ENCODE measurements at places on chromosomes 5 and 9. TPM values are rescaled to one million over a fixed set of nuclear protein-coding genes. Genes with fewer than 3 reads are reported as not detected.

Gene ANKRD31
- total RNA-seq: 0.11 TPM

Gene CBY3
- total RNA-seq: not detected

Gene HSD17B3
- total RNA-seq: 0.86 TPM

Gene MYO10
- total RNA-seq: 3.8 TPM

Gene FBP2
- not detected for total RNA-seq

Gene SPOCK1
- total RNA-seq: 21.7 TPM

Gene OMD
- total RNA-seq: 10.2 TPM

Gene TMEM161B
- total RNA-seq: 11.9 TPM

Gene KIF4B
- not detected for total RNA-seq

Gene DND1
- total RNA-seq: 0.52 TPM

DNA sequence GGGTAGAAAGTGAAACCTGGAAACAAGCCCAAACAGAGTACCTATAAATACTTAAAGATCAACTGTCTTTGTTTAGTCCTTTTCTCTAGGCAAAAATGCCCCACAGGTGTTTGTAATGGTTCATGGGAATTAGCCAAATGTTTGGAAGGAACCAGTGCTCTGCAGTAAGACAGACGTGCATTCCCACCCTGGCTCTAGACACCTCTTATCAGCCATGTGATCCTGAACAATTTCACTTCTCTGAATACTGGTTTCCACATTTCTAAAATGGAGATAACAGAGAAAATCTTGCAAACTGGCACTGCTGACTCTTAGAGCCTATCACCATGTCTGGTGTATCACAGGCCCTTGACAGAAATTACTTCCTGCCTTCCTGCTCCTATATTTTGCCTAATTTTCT, 30.0 kb downstream of the GLIS3 start:
- no peak for DNase-seq

GRCh38 chr9:112570671-112571167, 84.1 kb downstream of the KIAA1958 start:
- no peak for DNase-seq

DNA sequence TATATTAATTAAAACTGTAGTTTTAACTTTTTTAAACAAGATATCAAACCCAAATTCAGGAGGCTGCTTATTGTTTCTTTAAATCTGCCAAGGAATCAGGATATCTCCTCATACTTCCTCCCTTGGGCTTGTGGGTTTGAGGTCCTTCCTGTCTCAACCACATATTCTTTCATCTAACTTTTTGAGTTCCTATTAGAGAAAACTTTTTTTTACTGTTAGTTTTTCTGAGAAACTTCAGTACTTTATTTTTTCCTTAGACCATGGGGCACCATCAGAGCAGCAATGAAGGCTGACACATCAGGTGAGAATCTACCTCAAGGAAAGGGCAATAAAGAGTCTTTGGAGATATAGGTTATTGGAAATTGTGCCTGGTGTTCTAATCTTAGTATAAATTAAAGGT, 56.7 kb downstream of the TSSK1B start:
- DNase-seq: no peak

- no peak for DNase-seq
These were observed 124.2 kb upstream of the TRPM3 start for GRCh38 chr9:71245651-71246050.

- no peak for DNase-seq
These were observed 500.0 kb downstream of the SPATA31D1 start for GRCh38 chr9:82488313-82489200.

DNA sequence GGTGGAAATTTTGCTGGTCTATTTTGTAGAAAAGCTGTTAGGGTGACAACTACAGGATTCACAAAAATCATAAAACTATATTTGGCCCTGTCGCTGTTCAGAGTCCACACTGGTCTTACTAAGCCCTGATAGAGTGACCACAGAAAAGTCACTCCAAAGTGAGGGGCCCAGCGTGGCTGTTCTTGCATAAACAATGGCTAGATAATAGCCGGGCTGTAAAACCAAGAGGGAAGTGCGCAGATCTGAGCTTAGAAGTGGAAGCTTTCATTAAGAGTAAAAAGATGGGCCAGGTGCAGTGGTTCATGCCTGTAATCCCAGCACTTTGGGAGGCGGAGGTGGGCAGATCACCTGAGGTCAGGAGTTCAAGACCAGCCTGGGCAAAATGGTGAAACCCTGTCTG, 15.5 kb upstream of the CTSL start:
- no peak for DNase-seq

- DNase-seq: no peak
These were observed 63.2 kb upstream of the CTXN3 start for GRCh38 chr5:127585661-127586060.

DNA sequence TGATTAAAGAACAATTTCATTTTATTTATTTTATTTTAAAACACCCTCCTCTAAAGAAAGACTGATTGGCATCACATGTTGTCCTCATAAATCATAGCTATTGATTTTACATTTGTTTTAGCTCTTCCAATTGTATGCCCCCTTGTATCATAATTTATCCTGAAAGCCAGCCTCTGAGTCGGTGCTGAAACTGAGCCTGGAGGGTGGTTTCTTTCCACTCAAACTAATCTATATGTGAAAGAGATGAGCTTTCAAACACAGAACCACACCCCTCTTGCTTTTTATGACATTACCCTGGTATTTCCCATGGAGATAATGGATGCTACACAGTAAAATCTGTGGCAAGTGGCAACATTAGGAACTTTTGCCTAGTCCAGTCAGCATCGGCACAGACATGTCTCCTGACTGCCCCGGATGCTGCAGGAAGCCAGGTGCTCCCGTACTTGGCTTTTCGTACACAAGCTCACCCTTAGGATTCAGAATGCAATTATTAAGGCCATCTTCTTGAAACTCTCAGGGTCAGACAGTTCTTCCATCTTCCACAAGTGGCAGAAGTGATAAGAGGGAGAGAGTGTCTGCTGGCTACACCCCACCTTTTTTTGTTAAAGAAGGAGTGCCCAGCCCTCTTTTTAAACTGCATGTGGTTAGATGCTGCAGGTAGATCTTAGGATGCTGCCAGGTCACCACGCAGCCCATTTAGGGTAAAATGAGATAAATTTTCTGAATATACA, 91.1 kb downstream of the SNCAIP start:
- DNase-seq: no peak

GRCh38 chr5:170590566-170590965, 86.7 kb downstream of the KCNIP1 start:
- DNase-seq: no peak

GRCh38 chr5:159386028-159386711, 55.9 kb upstream of the IL12B start:
- DNase-seq: no peak

DNA sequence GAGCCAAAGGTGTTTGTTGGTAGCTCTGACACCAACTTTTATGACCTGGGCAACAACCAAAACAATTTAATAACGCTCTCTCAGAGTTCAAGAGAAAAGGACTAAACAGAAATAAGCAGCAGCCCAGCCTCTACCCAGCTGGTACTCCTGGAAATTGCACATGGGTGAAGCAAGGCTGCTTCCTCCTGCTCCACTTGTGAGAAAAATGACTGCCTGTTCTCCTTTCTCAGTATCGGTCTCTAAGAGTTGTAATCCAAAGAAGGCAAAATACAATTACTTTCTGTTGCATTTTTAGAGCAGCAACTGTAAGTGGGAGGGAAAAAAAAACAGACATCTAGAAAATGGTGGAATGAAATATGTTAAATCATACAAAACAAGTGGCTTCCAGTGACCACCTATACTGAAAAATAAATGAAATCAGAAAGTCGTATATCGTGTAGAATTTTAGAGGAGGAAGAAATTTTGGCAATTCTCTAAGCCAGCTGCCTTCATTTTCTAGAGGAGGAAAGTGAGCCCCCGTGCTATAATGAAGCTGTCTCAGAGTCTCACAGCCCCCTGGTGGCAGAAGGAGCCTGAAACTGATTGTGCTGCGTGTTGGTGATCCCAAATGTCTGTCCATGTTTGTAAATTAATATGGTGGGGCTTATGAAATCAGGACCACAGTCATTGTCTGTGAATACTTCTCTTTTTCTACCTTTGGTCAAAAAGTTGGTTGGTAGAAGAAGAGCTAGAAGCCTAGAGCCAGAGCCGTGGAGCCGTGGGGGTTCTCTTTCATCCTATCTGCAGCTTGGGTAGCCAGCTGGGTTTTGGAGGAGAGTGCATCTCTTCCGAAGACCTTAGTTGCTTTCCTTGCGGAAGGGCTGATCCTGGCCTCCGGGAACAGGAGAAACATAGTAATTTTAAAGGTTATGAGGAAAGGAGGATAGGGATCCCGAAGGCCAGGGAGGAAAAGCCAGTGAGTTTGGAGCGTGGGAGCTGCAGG, 139.9 kb downstream of the PIP5K1B start:
- DNase-seq: peak; percentile 33

DNA sequence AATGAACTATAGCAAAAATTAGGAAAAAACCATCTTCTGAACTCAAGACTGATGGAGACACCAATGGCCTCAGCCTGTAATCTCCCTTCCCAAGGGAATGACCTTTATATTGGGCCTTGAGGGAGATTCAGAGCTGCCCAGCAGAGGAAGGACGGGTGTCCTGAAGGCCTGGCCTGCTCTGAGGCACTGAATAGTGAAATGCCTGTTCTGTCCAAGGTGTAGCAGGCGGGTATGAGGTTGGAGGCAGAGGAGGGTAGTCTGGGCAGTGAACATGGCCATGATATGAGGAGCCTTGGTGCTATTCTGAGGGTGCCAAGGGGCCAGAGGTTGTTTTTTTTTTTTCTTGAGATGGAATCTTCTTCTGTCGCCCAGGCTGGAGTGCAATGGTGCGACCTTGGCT, 25.0 kb downstream of the PSD2 start:
- no peak for DNase-seq

- no peak for DNase-seq
These were observed 74.0 kb upstream of the MIER3 start for GRCh38 chr5:57025961-57026360.

- no peak for DNase-seq
These were observed 216.9 kb upstream of the ZNF608 start for GRCh38 chr5:124963236-124963919.

- DNase-seq: no peak
These were observed 48.4 kb upstream of the AFAP1L1 start for GRCh38 chr5:149223081-149223848.

GRCh38 chr5:131942016-131942415, 3.4 kb downstream of the MEIKIN start:
- DNase-seq: no peak

- no peak for DNase-seq
These were observed 28.0 kb upstream of the LRRC14B start for GRCh38 chr5:163338-163620.

GRCh38 chr5:154543380-154543779, 65.4 kb upstream of the HAND1 start:
- no peak for DNase-seq

DNA sequence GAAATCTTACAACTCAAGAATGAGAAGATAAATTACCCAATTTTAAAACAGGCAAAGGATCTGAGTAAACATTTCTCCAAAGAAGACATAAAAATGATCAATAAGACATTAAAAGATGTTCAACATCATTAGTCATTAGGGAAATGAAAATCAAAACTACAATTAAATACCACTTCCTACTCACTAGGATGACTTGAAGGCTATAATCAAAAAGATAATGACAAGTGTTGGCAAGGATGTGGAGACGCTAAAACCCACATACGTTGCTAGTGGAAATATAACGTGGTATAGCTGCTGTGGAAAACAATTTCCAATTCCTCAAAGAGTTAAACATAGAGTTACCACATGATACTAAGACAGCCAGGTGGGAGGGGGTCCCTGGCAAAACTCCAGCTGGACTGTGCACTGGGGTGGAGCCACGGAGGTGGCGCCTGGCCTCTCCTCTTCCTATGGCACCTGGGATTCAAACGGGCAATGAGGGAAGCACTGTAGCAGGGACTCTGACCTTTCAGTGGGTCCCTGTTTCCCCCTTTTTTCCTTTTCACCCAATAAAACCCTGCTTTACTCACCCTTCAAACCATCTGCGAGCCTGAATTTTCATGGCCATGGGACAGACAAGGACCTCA, 5.9 kb downstream of the ARSB start:
- no peak for DNase-seq

DNA sequence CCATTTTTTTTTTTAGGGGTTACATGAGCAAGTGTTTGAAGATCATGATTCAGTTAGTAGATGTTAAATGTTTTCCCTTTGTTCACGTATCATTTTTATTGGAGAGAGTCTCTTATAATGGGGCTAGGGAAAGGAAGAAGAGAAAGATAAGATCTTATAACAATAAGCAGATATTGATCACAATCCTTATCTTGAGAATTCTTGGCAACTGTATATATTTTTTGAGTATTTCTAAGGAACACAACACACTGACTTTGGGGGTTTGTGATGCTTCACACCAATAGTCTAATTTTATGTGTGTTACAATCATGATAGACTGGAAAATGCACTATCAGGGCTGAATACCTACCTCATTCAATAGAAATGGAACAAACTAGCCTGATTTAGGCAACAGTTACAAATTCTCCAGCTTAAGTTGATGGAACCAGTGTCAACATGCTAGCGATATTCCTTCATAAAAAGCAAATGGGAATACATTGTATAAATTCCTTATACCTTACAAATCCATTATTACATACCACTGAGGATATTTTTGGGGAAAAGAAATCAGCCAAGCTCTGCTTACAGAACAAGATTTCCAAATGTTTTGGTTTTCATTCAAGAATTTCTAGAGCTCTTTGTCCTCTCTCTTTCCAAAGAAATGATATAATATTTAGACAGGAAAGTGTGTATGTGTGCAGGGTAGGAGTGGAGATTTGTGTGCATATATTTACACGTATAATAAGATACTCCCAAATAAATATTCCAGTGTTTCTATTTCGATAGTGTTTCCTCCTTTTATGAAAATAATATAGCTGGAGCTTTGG, 41.5 kb downstream of the SVEP1 start:
- DNase-seq: no peak

DNA sequence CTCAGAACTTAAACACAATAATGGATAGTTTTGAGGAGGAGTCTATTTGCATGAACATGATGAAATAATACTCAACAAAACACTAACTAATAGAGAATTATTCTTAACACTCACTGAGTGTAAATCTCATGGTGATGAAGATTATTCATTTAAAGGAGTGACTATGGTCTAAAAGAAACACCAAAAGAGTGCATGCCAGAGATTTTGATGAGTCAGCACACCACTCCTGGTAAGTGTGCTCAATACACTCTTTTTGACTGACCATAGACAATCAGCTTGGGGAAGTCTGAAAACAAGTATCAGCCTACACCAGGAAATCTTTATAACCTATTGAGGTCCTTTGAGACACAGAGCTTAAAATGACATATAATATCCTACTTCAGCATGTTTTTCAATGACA, 6.8 kb upstream of the FST start:
- no peak for DNase-seq

- no peak for DNase-seq
These were observed 155.6 kb upstream of the VLDLR start for GRCh38 chr9:2465921-2466460.
